ENCODE measurements at places on chromosomes 1 and 21. TPM values are rescaled to one million over a fixed set of nuclear protein-coding genes. Genes with fewer than 3 reads are reported as not detected.

The FHAD1 gene
- 2.4 TPM for total RNA-seq

The PGBD2 gene
- 6.9 TPM for total RNA-seq

- no peak for DNase-seq
Observed at GRCh38 chr1:30130099-30130498, 593.3 kb downstream of the MATN1 start.

DNA sequence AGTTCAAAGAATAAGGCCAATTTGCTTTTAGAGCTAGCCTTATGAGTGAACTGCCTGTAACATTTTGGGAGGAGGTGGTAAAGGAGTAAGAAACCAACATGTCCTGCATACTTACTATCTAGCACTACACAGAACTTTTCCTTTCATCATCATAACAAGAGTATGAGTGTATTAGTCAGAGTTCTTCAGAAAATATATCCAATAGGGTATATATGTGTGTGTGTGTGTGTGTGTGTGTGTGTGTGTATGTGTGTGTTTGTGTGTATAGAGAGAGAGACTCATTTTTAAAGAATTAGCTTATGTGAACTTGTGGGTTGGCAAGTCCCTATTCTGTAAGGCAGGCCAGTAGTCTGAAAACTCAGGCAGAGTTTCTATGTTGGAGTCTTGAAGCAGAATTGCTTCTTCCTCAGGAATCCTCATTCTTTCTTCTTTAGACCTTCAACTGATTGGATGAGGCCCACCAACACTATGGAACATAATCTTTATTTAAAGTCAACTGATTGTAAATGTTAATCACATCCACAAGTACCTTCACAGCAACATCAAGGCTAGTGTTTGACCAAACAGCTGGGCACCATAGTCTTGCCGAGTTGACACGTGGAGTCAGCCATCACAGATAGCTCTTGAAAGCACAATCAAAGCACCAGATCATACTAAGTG is 121.9 kb downstream of the CYYR1 start:
- DNase-seq: no peak
